Uterine smooth muscle cell (primary cell): ENCODE measurements at places on chromosomes 1 and 21. TPM values are rescaled to one million over a fixed set of nuclear protein-coding genes. Genes with fewer than 3 reads are reported as not detected.

IL19 gene
- not detected in 2 replicates for total RNA-seq

LRRN2 gene
- under 0.01 TPM in 1 of 2 replicates, not detected in the other for total RNA-seq

KIAA0040 gene
- total RNA-seq, result 0.44 and 0.62 TPM in 2 replicates

CD34 gene
- 0.25 TPM in 1 of 2 replicates, not detected in the other for total RNA-seq

CCDC185 gene
- not detected in 2 replicates for total RNA-seq

TEDDM1 gene
- not detected in 2 replicates for total RNA-seq
